ENCODE measurements at places on chromosomes 3 and 15.

DNA sequence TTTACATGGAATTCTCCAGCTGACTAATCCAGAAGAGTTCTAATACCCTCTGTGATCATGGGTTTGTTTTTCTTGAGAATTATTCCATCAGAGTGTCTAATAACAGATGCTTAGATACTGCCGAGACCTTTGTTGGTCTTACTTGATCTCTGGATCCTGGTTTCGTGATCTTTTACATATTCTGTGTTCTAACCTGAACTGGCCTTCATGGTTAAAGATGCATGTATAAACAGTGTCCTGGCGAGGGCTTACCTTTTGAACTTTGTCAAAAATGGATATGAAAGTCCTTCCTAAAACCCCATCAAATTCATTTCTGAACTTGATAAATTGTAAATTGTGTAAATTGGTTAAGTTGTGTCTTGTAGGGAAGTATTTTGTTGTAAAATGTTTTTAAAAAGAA lies 24.8 kb downstream of the UBE2Q2 start:
- no peak for DNase-seq

DNA sequence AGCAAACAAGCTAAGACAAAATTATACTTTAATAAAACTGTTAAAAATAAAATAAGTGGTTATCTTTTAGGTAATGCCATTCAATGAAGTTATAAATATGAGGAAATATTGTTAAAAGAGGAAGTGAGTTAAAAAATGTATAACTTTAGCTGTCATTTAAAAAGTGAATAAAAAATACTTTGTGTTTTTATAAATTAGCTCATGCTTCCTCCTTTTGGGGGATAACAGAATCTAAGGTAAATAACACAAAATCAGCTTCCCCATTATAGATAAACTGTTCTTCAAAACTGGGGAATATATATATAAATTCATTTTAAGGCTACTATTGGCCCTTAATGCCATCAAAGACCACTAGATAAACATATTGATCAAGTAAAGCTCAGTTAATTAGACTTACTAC lies 113.7 kb upstream of the AADACL2 start:
- DNase-seq: no peak

GRCh38 chr15:55403531-55403930 lies 4.6 kb downstream of the CCPG1 start:
- no peak for DNase-seq

DNA sequence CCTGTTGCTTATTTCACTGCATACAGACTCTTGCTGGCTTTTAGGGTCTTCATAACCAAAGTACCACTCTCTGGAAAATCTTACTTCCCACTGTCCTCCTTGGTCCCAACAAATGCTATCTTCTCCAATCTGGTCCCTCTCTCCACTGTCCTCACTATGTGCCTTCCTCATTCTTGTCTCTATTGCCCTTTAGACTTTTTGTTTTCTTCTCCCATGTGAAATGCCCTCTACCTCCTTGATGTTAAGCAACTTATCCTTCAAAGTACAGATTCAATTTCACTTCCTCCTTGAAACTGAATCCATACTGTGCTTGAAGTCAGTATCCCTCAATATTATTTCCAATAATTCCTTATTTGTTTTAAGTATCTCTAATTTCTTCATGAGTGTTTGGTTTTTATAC lies 60.8 kb downstream of the CGGBP1 start:
- no peak for DNase-seq

DNA sequence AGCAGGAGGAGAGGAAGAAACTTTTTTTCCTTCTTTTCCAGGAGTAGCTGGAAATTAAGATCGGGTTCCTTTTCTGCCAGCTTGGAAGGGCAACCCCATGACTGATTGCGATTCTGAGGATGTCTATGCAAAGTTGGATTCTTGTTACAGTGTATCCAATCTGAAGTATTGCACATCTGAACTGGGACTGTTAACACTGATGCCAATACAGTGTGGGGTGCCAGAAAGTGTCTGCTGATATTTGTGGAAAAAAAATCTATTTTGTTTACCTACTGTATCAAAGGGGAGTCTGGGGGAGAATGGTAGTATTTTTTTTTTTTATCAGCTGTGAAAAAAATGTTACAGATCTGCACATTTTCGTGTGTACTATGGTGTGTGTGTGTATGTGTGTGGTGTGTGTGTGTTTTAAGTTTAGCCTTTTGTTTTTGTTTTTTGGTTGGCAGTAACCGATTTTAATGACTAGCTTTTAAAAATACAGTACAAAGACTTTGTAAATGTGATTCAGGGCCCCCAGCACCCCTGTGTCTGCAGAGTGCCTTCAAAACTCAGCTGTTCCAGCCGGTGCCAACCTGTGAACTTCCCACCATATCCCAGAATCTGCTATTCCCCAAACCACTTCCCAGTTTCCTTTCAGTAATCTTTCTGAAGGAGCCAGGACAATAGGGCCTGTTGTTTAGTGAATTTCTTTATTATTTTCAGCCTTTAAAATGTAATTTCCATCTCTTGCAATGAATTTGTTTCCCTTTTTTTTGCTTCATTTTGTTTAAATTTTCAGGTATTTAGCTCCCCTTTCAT lies 1.9 kb downstream of the RAP2B start:
- no peak for DNase-seq

DNA sequence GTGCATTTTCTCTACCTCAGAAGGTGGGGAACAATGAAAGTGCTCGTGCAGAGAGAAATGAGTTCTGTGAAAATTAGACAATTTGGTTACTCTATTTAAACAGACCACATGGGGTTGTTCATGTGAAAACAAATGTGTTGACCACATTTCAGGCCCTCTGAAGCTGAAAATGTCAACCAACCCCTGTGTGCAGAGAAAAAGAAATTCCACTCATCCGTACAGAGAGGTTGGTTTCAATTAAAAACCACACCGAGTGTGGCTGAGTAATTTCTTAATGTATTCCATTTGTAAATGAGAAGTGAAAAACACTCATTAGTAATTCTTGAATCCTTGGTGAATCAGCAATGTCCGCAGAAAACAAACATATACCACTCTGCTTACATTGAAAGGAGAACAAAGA lies 46.9 kb upstream of the SLC7A14 start:
- no peak for DNase-seq

DNA sequence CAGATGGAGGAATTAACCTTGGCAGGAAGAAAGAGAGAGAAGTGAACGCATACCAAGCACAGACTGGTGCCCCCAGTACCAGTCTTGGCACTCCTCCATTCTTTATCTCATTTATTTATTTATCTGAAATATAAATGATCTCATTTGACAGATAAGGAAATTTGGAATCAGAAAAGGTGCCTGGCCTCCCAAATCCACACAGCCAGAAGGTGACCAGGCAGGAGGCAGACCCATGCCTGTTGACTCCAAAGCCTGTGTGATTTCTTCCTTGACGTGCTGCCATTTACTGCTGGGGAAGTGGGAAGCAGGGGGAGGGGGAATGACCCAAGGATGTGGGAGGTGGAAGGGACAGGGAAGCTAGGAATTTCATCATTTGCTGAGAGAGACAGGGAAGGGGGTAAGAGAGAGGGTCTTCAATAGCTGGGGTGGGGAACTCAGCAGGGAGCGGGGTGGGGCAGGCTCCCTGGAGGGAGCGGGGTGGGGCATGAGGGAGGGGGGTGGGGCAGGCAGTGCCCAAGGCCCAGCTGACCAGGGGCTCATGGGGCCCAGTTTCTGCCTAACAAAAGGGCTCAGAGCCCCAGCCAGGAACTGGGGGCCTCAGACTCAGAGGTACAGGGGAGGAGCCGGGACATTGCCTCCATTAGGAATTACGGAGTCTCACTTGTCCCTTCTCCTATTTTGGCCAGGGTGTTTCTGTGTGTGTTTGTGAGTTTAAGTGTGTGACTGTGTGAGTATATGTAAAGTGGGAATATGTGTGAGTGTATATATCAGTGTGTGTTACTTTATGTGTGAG lies 63.0 kb downstream of the MINAR1 start:
- DNase-seq: no peak

GRCh38 chr3:158337110-158337509 lies 227.2 kb downstream of the RSRC1 start:
- no peak for DNase-seq

DNA sequence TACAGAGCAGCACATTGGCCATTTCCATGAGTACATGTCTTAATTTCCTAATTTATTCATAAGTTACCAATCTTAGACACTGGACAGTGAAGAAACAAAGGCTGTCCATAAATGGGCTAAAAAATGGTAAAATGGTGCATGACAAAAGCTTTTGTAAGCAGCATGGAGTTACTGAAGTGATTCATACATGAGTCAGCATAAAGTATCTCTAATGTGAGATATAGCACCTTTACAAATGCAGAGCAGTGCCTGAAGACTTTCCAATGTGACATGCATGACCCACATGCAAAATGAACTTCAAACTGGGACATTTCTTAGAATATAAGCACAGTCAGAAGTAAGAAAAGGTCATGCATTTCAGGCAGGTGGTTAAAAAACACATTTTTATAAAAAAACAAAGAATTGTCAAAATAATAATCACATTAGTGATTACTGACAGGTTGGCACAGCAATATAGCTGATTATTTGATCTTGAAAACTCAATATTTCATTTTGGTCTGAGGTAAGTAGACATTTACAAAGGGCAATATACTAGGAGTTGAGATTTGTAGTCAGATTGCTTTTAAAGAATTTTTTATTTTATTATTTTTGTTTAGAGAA lies 299.3 kb downstream of the PLCL2 start:
- no peak for DNase-seq

GRCh38 chr3:194941956-194942511 lies 256.4 kb downstream of the FAM43A start:
- no peak for DNase-seq

- no peak for DNase-seq
Observed at GRCh38 chr3:15339786-15340215, 7.4 kb upstream of the SH3BP5 start.

DNA sequence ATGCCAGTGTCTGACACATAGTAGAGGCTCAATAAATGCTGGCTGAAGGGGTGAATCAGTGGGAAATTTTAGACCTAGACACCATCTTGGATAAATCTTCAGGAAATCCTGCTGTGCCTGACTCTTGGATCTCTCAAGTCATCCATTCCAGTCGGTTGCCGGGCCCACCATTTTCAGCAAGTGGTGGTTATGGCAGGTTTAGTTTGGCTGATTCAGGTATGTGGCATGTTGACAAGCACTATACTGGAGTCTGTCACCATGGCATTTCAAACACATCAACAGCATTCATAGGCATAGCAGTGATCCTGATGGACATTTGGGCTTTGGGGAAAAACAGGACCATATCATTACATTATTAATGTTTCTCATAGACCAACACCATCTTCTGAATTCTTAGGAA lies 25.7 kb upstream of the APH1B start:
- DNase-seq: no peak

DNA sequence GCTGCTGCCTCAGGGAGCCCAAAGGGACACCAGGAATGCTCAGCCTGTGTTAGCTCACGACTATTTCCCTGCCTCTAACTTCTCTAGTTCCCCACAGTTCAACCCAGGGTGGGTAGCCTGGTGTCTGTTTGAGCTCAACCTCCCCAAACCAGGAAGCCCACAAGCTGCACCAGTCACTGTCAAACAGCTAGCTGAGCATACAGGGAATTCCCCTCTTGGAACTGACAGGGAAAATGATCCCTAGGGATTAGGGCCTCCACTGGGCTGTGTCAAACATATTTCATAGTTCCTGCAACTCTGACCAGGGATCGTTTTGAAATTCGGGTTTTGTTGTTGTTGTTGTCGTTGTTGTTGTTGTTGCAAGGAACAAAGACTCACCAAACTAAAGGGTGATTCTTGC lies 147.1 kb upstream of the ICE2 start:
- DNase-seq: no peak

DNA sequence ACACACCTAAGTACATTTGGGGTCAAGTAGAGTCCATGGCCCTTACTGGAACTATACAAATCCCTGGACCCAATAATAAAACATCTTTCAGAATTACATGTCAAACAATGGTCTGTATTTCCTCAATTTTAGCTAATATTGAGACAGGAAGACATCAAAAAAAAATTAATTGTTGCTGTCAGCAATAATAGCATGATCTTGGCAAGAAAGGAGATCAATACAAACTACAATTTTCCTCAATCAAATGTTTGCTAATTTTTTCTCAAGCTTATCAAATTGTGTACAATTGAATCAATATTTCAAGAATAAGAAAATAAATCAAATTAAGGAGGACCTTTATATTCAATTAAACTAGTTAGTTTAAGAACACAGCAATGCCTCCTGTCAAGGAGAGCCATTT lies 62.6 kb downstream of the FSIP1 start:
- DNase-seq: no peak

DNA sequence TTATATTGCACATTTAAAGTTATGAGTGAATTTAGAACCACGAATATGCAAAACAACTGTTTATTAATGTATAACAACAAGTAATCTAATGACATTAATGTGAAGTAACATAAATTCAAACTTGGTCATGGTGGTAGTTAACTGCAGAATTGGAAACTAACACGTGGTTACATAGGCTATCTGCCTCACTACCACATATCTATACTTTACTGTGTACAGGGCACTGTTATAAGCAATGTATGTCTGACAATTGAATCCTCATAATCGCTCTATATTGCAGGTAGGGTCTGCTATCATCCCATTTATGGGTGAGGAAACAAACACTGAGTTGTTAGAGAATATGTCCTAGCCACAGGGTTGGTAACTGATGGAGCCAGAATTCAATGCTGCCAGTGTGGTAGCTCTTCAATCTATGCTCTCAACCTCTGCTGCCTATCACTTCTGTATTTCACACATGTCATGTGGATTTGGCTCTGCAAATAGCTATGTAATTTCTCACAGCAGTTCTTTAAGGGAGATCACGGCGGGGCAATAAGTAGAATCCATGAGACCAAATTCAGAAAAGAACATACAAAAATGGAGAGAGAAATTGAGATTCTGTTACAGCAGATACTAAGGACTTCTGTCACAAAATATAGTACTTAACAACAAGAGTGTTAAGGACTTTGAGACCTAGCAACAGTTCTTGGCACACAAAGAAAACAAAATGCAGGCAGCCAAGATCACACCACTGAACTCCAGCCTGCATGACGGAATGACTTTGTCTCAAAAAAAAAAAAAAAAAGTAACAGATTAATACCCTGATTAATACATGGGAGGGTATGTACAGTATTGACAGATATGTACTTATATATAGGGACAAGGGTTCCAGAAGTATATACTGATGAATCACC lies 100.0 kb upstream of the CSPG5 start:
- no peak for DNase-seq

Data from activated CD4-positive, alpha-beta T cell treated with anti-CD3 and anti-CD28 coated beads for 48 hours (primary cell).